ENCODE measurements at places on chromosomes 3 and 15.

DNA sequence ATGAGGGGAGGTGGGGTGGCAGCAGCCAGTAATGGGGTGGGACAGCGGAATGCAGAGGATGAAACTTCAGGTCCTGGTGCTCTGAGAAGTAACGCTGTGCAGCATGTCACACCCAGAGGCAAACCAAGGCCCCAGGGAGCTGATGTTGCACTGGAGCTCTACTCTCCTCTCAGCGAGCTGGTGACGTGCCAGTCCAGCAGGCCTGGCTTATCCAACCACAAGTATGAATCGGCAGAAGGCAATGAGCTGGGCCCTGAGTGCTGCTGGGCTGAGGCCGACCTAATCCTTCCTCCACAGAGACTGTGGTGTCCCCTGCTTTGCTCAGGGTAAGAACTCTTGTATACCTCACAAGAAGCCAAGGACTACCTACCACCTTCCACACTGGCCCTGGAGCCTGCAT lies 30.5 kb downstream of the CD86 start:
- H3K27me3 ChIP-seq, result peaks cover 12% of the 10 kb centered on the region
- H3K4me3 ChIP-seq, result no peak overlapping the region
- H3K4me1 ChIP-seq, result no peaks in the 10 kb centered on the region
- H3K27ac ChIP-seq, result no peak overlapping the region
- DNase-seq, result no peak

DNA sequence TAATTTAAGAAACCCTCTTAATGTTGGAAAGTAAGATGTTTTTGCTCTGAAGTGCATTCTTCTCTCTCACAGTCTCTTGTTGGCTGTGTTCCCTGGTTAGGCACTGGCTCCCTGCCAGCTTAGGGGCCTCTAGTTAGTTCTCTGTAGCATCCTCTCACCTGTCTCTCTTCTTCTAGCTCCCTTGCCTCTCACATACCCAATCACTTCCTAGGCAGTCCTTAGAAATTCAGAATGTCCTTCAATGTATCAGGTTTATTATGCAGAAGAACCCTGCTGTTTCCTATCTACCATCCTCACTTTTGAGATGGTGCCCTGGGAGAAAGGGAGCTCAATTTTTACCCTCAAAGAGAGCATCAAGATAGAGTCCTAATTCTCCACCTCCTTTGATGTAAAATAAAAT lies 36.2 kb upstream of the CPNE4 start:
- no peaks in the 10 kb centered on the region for H3K4me1 ChIP-seq
- H3K27me3 ChIP-seq, result no peaks in the 10 kb centered on the region
- H3K27ac ChIP-seq, result no peak overlapping the region
- no peak for DNase-seq

DNA sequence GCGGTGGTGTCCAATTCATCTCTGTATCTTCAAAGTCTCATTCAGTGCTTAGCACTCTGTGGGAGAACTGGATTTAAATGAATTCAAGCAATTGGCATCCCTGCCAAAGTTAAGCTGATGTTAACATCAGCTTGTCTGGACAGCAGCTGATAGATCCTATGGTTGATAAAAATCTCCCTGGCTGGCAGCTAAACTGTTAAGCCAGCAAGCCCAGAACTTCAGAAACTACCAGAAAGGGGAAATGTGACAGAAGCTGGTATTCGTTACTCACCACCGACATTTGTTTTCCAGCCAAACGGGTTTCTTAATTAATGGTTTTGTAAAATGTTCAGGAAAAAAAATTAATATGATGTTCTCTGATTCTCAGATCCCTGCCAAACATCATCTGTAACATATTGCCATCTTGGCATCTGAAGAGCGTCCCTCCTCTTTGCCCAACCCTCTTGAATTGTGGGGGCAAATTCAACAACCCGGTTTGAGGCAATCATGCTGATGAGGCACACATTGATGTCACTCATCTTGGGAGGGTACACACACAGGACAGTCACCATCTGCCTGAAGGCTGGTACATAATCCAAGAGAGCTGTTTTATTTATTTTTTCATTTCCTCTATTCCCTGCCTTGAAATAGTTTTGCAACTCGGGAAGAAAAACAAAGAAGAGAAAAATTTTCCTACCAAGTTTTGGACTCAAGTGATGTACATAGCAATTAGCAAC lies 76.3 kb upstream of the ABHD17C start:
- H3K4me1 ChIP-seq, result peaks cover 19% of the 10 kb centered on the region
- no peaks in the 10 kb centered on the region for H3K27me3 ChIP-seq
- H3K36me3 ChIP-seq, result no peaks in the 10 kb centered on the region
- no peak overlapping the region for H3K27ac ChIP-seq
- DNase-seq, result no peak

DNA sequence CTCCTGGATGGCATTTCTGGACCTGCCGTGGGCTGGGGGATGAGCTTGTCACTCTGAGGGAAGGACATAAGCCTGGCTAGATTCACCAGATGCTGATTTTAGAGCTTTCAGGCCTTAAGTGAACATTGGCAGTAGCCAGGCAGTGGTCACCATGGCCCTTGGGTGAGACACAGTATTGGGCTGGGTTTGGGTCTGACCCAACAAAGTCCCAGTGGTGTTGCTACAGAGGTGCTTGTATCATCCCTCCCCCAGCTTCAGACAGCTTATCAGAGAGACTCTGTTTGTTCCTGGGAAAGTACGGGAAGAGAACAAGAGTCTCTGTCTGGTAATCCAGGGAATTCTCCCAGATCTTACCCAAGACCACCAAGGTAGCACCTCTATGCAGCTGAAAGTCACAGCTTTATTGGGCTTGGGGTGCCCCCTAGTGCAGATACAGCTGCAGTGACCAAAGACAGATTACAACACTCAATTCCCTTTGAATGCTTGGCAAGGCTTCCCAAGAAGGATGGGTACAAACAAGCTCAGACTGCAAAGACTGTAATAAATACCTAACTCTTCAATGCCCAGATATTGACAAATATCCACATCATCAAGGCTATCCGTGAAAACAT lies 9.8 kb upstream of the RUVBL1 start:
- H3K27ac ChIP-seq, result no peak overlapping the region
- peaks cover 16% of the 10 kb centered on the region for H3K27me3 ChIP-seq
- DNase-seq, result peak; percentile 76
- no peak overlapping the region for H3K4me3 ChIP-seq

GRCh38 chr3:99418709-99419108 lies 219.7 kb upstream of the COL8A1 start:
- DNase-seq, result no peak
- no peaks in the 10 kb centered on the region for H3K27me3 ChIP-seq
- H3K4me3 ChIP-seq, result no peak overlapping the region
- H3K36me3 ChIP-seq, result no peaks in the 10 kb centered on the region

- DNase-seq, result no peak
- no peak overlapping the region for H3K27ac ChIP-seq
- no peak overlapping the region for H3K4me3 ChIP-seq
- no peaks in the 10 kb centered on the region for H3K36me3 ChIP-seq
- H3K27me3 ChIP-seq, result no peaks in the 10 kb centered on the region
These were observed 138.3 kb downstream of the LPP start for GRCh38 chr3:188292251-188292650.

DNA sequence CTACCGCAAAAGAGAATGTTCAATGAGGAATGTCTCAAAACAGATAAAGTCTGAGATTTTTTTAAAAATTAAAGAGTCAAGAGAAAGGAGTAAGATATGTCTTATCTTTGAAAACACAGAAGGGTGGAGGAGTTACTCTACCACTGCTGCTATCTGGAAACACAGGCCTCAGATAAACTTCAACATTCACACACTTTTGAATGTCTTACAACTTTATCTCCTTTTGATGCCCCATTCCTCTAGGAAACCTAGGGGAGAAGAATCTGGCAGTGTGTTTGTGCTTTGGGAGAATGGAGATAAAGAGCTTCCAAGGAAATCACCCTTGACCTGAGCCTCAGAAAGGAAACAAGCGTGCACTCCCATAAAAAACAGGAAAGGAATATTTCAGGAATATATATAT lies 468.2 kb downstream of the PLOD2 start:
- H3K27ac ChIP-seq, result no peak overlapping the region
- no peaks in the 10 kb centered on the region for H3K36me3 ChIP-seq
- peak; percentile 20 for DNase-seq

DNA sequence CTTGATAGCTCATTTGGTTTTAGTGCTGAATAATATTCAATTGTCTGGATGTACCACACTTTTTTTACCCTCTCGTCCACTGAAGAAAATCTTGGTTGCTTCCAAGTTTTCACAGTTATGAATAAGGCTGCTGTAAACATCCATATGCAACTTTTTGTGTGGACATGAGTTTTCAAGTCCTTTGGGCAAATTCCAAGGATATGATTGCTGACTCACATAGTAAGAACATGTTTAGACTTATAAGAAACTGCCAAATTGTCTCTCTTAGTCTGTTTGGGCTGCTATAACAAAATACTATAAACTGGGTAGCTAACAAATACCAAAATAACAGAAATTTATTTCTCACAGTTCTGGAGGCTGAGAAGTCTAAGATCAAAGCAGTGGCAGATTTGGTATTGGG lies 59.5 kb upstream of the TNFSF10 start:
- no peaks in the 10 kb centered on the region for H3K4me1 ChIP-seq
- no peak overlapping the region for H3K4me3 ChIP-seq
- no peak overlapping the region for H3K27ac ChIP-seq
- H3K27me3 ChIP-seq, result peaks cover 2% of the 10 kb centered on the region
- no peaks in the 10 kb centered on the region for H3K36me3 ChIP-seq

DNA sequence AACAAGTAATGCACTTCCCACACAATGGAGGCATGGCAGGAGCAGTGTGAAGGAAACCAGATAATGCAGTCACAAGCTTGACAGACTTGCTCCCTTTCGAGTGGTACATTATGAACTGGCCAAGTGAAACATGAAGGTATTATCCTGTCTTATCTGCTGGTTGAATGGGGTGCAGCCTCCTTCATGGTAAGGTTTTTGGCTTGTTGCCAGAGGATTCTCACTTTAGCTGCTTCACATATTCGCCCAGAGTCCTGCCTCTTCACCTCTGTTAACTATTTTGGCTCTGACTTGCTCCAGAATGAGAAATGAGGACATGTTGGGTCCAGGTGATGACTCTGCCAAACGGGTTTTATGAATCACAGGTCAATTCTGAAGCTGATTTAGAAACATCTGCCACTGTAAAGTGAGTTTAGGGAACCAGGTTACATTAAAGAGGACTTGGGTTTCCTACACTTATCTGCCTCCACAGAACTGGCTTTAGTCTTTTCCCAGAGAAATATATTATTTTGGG lies 19.5 kb upstream of the CCDC39 start:
- H3K4me3 ChIP-seq, result no peak overlapping the region
- H3K36me3 ChIP-seq, result no peaks in the 10 kb centered on the region
- no peak overlapping the region for H3K27ac ChIP-seq
- no peak for DNase-seq

- H3K4me3 ChIP-seq, result peak overlapping the region; percentile 79
- H3K27me3 ChIP-seq, result no peaks in the 10 kb centered on the region
- H3K4me1 ChIP-seq, result peaks cover 12% of the 10 kb centered on the region
These were observed 942 bp downstream of the ELP6 start for GRCh38 chr3:47512416-47513124.

- H3K27ac ChIP-seq, result no peak overlapping the region
- DNase-seq, result no peak
- no peak overlapping the region for H3K4me3 ChIP-seq
- H3K36me3 ChIP-seq, result no peaks in the 10 kb centered on the region
- H3K4me1 ChIP-seq, result no peaks in the 10 kb centered on the region
These were observed 40.7 kb downstream of the RAB6B start for GRCh38 chr3:133855002-133855370.

Data from endothelial cell of umbilical vein (primary cell).